Activated CD4-positive, alpha-beta T cell treated with anti-CD3 and anti-CD28 coated beads, Interleukin-2, amount 50 U/mL, for 48 hours (primary cell): ENCODE measurements at places on chromosomes 5 and 9.

DNA sequence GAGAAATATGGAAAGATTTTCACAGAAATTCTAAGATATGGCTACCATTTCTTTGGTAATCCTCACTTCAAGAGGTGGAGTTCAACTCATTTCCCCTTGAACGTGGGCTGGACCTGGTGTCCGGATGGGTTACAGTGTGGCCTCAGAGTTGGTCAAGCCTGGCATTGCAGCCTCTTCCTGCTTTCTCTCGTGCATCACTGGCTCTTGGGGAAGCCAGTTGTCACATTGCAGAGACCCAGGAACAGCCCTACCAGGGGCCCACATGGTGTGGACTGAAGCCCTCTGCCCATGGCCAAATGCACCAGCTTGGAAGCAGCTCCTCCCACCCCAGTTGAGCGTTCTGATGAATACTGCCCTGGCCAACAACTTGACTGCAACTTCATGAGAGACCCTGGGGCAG lies 47.7 kb upstream of the FCN1 start:
- DNase-seq, result no peak

DNA sequence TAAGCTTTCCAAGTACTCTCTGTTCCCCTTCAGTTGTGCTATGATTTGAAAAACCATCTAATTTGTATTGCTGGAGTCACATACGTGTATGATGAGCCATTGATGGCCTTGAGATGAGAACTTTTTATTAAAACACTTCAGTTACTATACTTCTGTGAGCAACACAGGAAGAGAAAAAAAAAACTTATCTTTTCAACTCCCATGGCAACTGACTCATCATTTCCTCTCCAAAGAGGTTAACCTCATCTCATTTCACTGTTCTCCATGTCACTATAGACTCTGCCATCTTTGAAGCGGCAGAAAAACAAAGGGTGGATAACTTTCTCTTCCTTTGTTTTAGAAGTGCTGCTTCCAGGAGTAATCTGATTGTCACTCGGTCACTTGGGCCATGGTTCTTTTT lies 104.3 kb upstream of the PCSK1 start:
- no peak for DNase-seq

GRCh38 chr9:70256123-70256551 lies 2.6 kb upstream of the SMC5 start:
- DNase-seq, result no peak

DNA sequence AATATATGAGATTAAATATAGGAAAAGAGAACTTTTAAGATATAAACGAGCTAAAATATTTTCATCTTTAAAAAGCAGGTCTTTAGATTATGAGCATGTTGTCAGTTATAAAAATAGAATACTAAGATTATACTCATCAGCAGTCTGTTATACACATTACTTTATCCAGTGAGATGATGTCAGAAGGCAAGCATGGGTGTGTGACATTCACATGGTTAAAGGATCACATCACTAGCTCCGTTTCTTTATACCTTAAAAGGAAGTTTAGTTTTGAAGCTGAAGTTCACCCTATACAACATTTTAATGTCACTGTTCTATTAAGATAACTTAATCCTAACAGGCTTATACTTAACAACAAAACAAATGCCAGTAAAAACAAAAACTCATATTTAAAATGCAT lies 59.6 kb downstream of the RICTOR start:
- DNase-seq, result no peak

- DNase-seq, result no peak
Measured at GRCh38 chr5:148858547-148858946, 32.1 kb downstream of the ADRB2 start.

GRCh38 chr9:123347289-123348060 lies 8.5 kb upstream of the CRB2 start:
- no peak for DNase-seq

- DNase-seq, result no peak
Measured at GRCh38 chr9:131851414-131851813, 111.5 kb upstream of the RAPGEF1 start.

DNA sequence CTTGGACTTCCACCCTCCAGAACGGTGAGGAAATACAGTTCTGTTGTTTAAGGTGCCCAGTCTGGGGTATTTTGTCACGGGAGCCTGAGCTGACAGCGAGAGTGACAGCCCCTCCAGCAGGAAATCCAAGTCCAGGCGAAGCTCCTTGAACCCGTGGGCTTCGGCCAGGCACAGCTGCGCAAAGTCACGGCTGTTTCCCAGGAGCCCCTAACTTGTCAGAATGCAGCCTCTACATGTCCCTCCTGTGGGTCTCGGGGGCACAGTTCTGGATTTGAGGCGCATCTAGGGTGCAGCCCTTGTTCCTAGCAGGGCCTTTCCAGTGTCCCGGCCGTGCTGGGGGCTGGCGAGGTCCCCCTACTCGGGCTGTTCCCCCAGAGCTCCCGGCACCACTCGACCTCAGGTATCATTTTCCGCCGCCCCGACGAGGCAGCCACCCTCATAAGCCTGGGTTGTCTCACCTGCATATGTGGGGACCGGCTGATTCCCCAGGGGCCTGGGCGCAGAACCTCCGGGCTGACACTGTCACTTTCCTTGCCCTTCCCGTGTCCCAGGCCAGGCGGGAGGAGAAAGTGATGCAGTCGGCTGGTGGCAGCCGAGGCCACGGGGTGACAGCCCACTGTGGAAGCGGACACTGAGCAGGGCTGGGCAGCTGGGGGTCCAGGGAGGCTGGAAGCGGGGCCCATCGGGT lies 4.5 kb downstream of the LCN8 start:
- no peak for DNase-seq

GRCh38 chr5:67020096-67020615 lies 176.4 kb downstream of the CD180 start:
- DNase-seq, result no peak

DNA sequence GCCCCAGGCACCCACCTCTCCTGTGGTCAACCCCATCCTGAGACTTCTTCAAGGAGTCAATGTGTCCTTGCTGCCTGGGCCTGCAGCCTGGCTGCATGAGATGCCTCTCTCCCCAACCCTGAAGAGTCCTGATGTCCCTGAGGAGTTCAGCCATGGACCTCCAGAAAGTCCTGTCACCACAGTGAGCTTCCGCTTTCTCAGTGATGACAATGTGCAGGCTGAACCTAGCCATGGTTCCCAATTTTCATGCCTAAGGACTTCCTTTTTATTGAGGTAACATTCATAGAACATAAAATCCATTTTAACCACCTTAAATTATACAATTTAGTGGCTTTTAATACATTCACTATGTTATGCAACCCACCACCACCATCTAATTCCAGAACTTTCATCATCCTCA lies 29.1 kb downstream of the DAP start:
- no peak for DNase-seq

- DNase-seq, result no peak
Measured at GRCh38 chr5:59346514-59346913, 547.0 kb downstream of the PDE4D start.

GRCh38 chr5:152882621-152883020 lies 477.5 kb upstream of the NMUR2 start:
- DNase-seq, result no peak

DNA sequence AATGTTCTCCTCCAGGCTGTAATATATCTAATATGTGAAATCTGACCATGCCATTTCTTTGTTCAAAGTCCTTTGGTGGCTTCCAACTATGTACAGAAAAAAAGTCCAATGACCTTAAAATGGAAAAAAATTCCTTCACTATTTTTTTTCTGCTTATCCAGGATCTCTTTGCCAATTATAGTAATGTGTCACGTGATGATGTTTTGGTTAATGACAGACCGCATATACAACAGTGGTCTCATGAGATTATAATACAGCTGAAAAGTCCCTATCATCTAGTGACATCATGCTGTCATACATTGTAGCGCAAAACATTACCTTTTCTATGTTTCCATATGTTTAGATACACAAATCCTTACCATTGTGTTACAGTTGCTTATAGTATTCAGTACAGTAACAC lies 477.6 kb downstream of the TMEM232 start:
- no peak for DNase-seq

- DNase-seq, result no peak
Measured at GRCh38 chr9:71706176-71706575, 62.1 kb downstream of the CEMIP2 start.

GRCh38 chr9:35042081-35042604 lies 30.3 kb downstream of the VCP start:
- no peak for DNase-seq

DNA sequence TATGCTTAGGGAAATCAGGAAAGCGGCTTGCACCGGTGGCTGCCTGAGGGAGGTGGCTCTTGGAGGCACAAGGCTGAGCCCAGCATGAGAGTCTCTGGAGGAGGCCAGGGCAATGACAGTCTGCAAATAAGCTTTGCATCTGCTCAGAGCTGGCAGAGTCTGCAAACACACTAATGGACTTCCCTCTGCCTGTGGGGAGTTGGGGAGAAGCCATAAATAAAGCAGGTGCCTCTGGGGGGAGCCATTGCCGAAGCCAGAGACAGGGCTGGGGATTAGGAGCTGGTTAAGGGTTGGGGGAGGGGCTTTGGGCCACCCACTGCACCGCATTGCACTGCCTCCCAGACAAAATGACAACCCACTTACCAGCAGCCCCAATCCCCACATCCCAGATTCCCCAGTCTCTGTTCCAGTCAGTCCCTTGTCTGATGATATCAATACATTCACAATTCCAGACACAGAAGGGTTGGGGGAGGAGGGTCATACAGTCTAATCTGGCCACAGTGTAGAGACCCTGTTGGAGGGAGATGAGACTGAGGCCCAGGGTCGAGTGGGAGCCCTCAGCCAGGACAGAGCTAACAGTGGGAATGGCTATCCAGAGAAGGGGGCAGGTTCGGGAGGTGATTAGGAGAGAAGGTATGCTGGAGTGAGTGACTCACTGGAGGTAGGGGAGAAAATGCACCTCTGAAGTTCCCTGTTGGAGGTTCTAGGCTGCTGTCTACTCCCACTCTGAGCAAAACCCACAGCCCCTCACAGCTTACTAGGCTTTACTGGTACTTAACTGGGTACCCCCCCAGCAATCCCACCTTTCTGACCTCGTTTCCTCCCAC lies 53.7 kb downstream of the PAX5 start:
- no peak for DNase-seq

- no peak for DNase-seq
Measured at GRCh38 chr5:33319841-33320240, 120.9 kb upstream of the TARS1 start.

DNA sequence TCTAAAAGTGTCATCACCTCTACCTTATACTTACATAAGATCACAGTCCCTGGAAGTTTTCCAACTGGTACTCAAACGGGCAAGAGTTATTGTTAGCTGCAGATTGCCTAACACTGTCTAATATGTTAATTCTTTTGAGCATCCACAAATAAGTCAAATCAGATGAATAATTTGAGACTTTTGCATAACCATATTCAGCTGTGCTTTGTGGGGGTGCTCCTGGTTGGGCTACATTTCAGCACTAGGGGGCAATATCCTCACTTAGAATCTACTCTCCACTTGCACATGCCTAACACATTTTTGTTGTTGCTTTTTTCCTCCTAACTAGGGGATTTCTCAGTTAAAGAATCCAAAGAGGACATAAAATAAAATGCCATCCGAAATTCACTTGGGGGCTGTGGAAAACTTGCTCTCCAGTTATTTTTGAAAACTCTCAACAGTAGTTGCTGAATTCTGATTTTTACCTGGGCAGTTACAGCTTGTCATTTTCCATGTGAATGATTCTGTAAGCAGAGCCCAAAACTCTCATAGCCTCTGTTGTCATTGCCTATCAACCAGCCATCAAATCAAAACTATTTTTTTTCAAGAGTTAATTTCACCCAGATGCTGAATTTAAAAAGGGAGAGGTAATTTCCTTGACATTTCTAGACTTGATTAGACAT lies 71.5 kb downstream of the TRIM36 start:
- DNase-seq, result peak; percentile 11

GRCh38 chr9:36328798-36329411 lies 70.7 kb upstream of the GNE start:
- DNase-seq, result peak; percentile 23

DNA sequence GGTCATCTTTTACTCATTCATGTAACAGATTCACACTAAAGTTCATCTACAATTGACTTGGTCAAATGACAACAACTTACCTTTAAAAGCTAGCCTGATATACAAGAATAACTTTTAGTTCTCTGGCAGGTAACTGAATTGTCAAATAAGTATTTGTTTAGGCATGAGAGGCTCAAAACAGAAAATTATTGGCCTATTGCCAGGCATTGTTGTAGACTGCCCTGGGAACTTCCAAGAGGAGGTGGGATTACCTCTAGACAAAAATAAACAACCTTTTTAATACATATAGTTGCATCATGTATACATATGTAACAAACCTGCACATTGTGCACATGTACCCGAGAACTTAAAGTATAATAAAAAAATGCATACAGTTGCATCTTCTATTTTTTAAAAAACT lies 18.2 kb upstream of the SLCO4C1 start:
- no peak for DNase-seq

GRCh38 chr9:19252174-19252884 lies 21.8 kb downstream of the DENND4C start:
- no peak for DNase-seq

DNA sequence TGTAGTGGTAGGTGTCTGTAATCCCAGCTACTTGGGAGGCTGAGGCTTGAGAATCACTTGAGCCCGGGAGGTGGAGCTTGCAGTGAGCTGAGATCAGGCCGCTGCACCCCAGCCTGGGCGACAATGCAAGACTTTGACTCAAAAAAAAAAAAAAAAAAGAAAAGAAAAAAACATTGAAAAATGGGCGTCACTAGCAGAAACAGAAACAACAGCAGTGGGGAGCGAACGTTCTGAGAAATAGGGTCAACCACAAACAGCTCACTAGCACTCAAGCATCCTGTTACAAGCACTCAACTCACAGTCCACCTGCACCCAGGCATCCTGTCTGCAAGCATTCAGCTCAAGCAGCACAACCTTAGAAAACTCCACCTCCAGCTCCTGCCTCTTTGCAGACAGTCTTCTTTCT lies 17.2 kb downstream of the TRIM14 start:
- peak; percentile 77 for DNase-seq

DNA sequence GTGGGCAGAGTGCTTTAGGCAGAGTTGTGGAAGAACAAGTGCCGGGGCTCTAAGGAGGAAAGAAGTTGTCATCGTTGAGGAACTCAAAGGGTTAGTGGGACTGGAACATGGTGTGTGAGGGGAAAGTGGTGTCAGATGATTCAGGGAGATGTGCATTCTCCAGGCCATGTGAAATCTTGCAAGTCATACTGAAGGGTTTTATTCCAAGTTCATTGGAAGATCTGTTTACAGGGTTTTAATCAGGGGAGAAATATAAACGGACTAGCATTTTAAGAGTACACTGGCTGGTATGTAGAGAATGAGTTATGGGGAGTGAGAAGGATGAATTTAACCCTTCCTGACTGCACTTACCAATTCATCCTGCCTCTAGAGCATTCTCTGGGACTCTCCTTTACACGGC lies 49.3 kb downstream of the NR2F1 start:
- DNase-seq, result no peak

- DNase-seq, result peak; percentile 26
Measured at GRCh38 chr9:90642570-90643539, at the start of gene DIRAS2. Gene DIRAS2 (minus strand): TSS chr9:90642824. CDS start chr9:90613827, 28,997 bp downstream.

DNA sequence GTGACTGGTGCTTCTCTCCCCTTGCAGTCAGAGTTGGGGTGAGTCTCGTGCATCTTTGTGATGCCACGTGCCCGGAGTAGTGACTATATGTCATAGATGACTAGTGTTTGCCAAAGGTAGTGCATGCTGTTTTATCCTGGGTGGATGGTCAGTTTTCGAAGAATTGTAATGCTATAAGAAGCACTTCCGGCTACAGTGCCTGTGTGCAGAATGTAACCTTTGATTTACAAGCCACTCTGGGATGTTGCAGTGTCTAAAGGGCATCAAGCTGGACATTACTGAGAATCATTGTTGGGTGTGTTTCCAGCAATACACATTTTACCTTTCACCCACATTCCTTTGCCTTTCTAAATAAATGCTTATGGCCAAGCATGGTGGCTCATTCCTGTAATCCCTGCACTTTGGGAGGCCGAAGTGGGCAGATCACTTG lies 16.7 kb downstream of the MVB12B start:
- DNase-seq, result no peak
